ENCODE measurements at places on chromosomes 16 and 17.

GRCh38 chr17:80792373-80792781 lies 199.3 kb upstream of the CHMP6 start:
- DNase-seq: no peak

DNA sequence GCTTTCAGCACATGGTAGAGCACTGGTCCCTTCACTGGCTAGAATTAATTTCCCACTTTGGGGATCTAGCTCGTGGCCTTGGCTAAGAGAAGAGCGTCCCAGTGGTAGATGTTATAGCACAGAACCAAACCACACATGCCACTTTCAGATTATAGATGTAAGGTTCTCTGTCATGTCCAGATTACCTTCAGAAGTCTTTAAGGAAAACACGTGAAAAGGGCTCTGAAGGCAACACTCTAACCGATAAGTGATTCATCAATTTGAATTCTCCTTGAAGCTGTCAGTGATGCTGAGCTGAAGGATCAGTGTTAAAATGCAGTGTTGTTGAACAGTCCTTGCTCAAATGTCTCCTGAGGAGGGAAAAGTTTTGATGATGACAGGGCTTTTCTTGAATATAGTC lies 43.5 kb upstream of the VPS4A start:
- no peak for DNase-seq

DNA sequence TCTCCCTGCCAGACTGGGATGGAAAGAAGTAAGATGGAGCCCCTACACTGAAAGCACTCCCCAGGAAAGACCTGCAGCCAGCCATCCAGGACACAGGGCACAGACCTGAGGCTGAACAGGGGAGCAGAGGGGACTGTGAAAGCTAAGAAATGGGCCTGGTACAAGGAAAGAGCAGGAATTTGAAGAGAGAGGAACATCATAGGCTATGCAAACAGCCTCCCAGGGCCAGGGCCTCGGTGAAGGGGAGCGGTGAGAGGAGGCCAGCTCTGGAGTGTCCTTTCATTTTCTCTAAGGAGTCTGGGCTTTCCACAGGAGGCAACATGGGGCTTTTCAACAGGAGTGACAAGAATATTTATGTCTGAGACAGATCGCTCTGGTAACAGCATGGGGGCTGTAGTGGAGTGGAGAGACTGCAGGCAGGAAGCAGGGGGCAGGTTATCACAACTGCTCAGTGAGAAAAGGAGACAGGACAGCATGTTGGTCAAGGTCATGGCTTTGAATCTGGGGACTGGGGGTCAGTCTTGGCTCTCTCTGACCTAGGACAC lies 50.1 kb downstream of the TOM1L2 start:
- DNase-seq: no peak

- DNase-seq: no peak
Measured at GRCh38 chr17:57296231-57296630, 39.9 kb downstream of the MSI2 start.

DNA sequence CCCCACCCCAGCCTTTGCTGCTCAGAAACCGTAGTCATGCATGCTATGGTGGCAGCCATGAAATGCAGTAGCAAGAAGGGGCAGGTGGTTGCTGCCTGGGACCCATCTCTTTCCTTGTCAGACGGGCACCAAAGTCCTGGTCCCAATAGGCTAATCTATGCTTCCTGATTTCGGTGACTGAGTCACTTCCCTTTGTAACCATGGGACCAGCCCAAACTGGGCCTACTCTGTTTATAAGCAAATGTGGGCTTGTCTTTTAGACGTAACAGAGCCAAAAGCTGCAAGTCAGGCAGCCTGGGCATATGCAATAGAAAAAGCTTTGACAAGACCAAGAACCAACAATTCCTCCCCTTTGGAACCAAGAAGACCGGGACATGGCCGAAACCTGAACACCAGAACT lies 99.1 kb upstream of the RBBP6 start:
- no peak for DNase-seq

- DNase-seq: no peak
Measured at GRCh38 chr16:69861292-69862030, 89.7 kb upstream of the CLEC18A start.

DNA sequence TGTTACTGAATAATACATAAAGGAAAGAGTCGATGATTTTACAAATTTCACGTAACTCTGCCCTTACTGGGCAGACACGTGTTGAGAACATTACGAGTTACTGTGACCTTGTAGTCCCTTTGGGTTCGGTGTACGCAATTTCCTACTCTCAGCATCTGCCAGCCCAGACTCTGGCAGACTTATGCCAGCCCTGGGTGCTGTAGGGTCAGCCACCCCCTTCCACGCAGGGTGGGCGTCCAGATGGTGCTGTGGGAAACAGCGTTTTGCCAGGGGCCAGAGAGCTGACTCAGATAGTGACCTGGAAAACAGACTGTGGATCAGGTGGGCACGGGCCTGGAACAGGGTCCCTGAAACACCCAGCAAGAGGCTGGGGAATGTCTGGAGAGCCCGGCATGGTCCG lies 148.9 kb downstream of the RPTOR start:
- DNase-seq: no peak
